Left cardiac atrium (tissue), 4 donors: ENCODE measurements at places on chromosomes 12 and 14. TPM values are rescaled to one million over a fixed set of nuclear protein-coding genes. Genes with fewer than 3 reads are reported as not detected.
A peak's percentile ranks its signal among the peaks of the same experiment; 100 is the strongest.

Gene TMEM263
- total RNA-seq: 38.3 TPM

Gene MPHOSPH9
- total RNA-seq: 27.9 TPM

DNA sequence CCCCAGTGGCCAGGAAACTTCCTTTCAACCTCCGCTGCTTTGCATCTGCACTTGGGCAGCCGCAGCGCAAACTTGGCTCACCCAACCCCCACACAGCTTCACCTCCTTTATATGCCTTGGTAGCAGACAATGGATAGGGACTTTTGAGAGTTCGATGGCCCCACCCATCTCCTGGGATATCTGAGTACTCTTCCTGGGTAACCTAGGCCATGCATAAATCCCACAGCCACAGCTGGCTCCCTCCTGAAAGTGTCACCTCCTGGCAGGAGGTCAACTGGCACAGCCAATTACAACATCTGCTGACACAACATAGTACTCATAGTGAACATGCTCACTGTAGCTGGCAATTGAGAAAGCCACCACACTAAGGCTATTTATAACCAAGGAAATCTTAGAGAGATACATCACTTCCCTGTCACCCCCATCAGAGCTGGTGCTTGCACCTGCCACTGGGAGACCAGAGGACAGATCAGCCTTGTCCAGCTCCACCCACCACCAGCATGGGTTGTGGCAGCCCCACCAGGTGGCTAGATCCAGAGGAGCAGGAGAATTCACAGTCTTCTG is 410.0 kb downstream of the SYT1 start:
- DNase-seq: no peak

Gene BCL7A
- total RNA-seq: 11.3 TPM

Gene SLC2A14
- total RNA-seq: 1.3 TPM

DNA sequence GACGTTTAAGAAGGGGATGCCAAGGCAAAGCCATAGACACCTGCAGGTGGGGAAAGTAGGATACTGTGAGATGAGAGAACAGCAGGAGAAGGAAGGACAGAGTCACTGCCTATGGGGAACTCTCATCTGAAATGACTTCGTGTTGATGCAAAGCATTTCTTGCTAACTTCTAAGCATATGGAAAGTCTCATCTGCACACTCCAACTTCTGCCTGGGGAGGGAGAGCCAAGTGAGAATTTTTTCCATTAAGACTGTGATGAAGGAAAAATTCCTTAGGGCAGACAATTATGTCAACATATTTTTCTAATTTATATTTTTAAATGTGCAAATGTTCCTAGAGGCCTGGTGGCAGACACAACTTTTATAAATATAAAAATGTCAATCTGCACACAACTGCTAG is 115.3 kb downstream of the IPO8 start:
- no peak for DNase-seq

DNA sequence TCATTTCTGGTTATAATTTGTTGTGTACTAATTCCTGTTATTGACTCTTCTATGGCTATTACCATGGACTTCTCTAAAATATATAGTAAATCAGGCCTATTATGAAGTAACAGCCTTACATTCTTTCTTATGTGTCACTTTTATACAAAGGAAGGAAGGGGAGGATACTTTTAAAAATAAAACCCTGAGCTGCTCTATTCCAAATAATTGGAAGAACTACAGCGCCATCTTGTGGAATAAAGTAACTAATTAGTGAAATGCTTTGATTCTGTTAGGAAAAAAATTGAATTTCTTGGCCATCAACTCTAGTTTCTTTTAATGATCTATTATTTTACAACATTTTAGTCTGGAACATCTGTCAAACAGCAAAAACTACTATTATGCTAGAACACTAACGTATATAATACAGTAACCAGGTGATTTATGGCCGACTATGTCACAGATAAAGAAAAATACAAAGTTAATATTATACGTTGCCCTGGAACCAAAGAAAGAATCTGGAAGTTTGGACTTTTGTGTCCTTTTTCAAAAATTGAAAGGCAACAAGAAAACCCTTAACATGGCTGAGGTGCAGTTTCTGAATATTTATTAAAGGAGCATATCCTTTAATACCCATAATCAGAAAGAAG is 55.0 kb upstream of the NELL2 start:
- no peak for DNase-seq

DNA sequence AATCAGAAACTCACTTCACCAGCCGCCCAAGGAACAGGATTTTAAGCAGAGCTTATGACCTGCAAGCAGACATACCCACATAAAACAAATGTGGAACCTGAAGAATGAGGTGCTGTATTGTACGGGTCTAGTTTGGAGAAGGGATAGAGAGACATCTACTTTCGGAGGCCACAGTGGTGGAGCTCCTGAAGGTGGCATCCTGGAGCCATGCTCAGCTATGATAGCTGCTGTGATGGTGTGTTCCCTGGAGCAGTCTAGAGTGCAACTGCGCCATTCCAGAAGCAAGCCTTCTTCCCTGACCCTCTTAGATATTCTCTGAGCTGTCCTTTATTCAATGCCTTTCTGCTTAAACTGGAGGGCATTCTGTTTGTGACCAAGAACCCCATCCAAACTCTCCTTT is 402.6 kb downstream of the FUT8 start:
- no peak for DNase-seq

DNA sequence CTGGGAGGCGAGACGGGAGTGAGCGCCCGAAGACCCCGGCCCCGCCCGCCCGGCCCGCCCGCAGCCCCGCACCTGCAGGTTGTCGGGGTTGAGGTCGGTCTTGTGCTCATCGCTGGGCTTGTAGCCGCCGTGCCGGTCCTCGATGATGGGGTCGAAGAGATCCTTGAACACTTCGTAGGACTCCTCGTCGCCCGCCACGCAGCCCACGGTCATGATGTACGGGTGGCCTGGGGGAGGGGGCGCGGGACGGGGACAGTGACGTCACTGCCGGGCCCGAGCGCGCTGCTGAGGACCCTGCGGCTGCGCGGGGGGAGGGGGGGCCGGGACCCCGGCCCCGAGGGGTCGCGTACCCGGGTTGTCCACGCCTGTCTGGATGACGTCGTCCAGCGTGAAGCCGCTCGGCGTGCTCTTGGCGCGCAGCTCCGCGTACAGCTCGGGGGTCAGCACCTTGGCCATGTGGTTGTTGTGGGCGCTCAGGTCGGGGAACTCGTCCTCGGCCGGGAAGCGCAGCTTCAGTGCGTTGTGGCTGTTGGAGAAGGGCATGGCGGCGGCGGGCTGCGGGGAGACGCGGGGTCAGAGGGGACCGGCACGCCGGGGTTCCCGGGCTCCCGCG is 573 bp downstream of the CKB start:
- DNase-seq: peak; percentile 56

Gene COPS7A
- total RNA-seq: 71.2 TPM

Gene ZDHHC22
- total RNA-seq: not detected

Gene TRPV4
- 1.0 TPM for total RNA-seq

- DNase-seq: no peak
Observed at GRCh38 chr14:101286271-101287018, 274.9 kb upstream of the DIO3 start.

DNA sequence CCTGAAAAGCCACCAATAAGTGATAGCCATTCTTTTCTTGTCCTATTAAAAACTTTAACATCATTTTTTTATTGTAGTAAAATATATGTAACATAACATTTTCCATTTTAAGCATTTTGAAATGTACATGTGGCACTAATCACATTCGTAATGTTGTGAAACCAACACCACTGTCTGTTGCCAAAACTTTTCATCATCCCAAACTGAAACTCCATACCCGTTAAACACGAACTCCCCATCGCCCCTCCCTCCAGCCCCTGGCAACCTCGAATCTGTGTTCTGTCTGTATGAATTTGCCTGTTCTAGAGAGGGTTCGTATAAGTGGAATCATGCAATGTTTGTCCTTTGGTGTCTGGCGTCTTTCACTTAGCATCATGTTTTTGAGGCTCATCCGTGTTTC is 75.9 kb downstream of the CCDC92 start:
- DNase-seq: no peak

GRCh38 chr12:34021071-34021470 is 1.2 kb upstream of the ALG10 start:
- no peak for DNase-seq

GRCh38 chr14:23302290-23303225 is at the start of gene PPP1R3E:
Gene PPP1R3E, minus strand, starts transcription at chr14:23302859. Its CDS starts 283 bp downstream, at chr14:23302576.
- DNase-seq: peak; percentile 73

GRCh38 chr14:70956511-70956910 is 49.3 kb downstream of the PCNX1 start:
- no peak for DNase-seq

DNA sequence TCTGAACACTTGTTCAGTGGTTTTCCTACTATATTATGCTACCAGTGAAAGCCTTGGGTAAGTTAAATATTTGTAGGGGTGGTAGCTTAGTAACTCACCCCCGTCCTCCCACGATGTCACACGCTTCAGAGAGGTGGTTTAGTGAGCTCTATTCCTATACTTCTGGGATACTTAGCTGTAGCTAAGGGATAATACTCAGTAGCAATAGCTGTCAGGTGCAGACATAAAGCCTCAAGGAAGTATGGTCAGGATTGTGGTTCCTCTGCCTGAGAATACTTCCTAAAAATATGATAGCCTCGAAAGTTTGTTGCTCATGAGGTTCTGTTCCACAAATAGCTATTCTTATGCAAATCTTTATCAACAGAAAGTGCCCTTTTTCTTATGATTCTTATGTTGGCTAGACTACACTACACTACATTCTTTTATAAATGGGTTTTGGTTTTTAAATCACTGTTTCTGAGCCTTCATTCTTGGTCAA is 11.9 kb downstream of the DLST start:
- DNase-seq: no peak

Gene SPIC
- total RNA-seq: not detected

DNA sequence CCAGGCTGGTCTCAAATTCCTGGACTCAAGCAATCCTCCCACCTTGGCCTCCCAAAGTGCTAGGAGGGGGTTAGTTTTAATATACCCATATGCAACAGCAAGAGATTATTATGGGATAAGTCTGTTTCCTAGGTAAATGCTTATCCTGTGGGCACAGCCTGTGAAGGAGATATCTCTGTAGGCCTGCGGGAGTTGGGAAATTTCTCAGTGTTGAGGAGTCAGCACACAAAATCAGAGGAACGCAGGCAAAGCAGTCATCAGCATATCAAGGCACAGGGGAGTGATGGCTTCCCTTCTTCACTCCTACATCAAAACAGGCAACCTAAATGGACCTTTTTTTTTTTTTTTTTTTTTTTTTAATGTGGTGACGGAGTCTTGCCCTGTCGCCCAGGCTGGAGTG is 20.9 kb upstream of the TMED10 start:
- DNase-seq: no peak

DNA sequence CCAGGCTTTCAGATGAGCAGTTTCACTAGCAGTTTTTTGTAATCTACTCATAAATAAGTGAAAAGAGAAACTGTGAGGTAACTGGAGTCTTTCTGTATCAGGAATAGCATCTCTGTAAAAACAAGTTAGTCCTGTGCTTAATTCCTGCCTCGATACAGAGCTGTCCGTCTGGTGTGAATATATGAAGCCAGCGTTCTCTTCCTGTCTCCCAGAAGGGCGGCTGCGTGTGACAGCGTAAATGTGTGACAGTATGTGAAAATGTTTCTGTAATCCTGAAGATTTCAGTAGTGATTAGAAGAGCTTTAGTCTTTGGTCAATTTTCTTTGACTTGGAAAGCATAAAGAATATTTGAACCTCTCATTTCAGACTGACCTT is 150.3 kb downstream of the FBXL14 start:
- no peak for DNase-seq

Gene MDGA2
- total RNA-seq: not detected

- DNase-seq: no peak
Observed at GRCh38 chr12:16260206-16260605, 17.3 kb downstream of the SLC15A5 start.

DNA sequence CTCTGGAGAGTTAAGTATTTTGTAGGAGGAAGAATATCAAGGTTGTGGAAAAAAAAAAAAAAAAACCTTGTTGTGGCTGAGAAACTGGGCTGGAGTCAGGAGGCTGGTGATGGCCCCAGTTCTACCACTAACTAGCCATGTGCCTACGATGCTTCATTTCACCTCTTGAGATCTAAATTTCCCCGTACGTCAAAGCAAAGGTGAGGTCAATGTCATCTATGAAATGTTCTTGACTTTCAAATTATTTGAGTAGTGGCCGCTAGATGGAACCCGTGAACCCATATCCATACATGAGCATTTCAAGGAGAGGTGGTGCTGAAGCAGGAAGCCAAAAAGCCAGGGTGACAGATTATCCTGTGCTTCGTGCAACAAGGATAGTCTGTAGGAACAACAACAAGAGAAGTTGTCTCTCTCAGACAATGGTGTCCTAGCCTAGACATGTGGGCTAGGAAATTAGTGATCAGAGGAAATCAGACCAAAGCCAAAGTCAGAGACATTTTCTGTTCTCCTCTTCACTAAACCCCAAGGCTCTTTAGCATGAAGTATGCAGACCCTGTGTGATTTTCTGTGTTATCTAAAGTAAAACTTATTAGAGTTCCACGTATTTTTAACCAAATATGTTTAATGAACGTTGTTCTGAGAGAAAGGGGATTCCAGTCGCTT is 95.5 kb upstream of the ETV6 start:
- DNase-seq: peak; percentile 37

Gene TGFB3
- 61.2 TPM for total RNA-seq

DNA sequence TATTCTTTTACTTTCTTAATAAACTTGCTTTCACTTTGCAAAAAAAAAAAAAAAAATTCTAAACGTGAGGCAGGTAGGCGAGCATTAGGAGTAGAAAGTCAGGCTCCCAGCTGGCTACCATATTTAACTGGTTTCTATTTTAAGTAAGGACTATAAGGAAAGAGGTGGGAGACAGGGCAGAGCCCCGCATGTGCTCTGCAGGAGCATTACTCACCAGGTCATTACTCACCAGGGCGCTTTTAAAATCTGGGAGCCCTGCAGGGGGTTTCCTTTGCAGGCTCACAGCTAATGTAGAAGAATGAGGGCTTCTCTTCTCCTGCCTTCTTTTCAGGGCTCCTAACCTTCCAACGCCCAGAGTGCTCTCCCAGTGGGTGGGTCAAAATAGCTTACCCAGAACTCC is 14.0 kb upstream of the DPF3 start:
- no peak for DNase-seq

- DNase-seq: no peak
Observed at GRCh38 chr12:41530441-41530840, 342.3 kb downstream of the PDZRN4 start.

Gene NFATC4
- 23.9 TPM for total RNA-seq

Gene SLC5A8
- not detected for total RNA-seq
